ENCODE measurements at places on chromosomes 12 and 14. TPM values are rescaled to one million over a fixed set of nuclear protein-coding genes. Genes with fewer than 3 reads are reported as not detected.

Gene ALX1
- under 0.01 TPM for total RNA-seq

Gene SYNJ2BP
- total RNA-seq, result 18.7 TPM

Gene GLIPR1L2
- total RNA-seq, result 0.22 TPM

Gene ASCL1
- total RNA-seq, result not detected

Gene PPP1R36
- 0.40 TPM for total RNA-seq

DNA sequence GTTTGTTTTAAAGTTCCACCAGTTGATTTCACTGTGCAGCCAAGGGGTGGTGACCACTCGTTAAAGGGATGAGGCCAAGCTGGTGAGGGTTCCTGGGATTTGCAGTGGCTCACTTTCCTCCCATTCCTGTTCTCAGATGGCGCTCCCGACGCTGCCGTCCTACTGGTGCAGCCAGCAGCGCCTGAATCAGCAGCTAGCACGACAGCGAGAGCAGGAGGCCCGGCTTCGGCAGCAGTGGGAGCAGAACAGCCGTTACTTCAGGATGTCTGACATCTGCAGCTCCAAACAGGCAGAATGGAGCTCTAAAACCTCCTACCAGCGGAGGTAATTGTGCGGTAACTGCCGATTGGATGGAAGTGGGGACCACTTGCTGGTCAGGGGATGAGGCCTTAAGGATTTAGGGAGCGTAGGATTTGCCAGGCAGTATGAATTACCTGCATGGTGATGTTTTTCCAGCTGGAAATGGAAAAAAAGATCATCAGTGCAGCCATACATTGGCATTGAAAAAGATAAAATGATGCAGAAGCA, 2.9 kb downstream of the TCHP start:
- DNase-seq, result no peak

- DNase-seq, result peak; percentile 60
Observed at GRCh38 chr12:62210422-62210821, 49.8 kb upstream of the USP15 start.

- no peak for DNase-seq
Observed at GRCh38 chr12:104502638-104503037, 45.9 kb downstream of the CHST11 start.

GRCh38 chr12:13970803-13971202, 10.6 kb downstream of the GRIN2B start:
- no peak for DNase-seq

GRCh38 chr12:104426926-104427546, 29.7 kb upstream of the CHST11 start:
- no peak for DNase-seq

DNA sequence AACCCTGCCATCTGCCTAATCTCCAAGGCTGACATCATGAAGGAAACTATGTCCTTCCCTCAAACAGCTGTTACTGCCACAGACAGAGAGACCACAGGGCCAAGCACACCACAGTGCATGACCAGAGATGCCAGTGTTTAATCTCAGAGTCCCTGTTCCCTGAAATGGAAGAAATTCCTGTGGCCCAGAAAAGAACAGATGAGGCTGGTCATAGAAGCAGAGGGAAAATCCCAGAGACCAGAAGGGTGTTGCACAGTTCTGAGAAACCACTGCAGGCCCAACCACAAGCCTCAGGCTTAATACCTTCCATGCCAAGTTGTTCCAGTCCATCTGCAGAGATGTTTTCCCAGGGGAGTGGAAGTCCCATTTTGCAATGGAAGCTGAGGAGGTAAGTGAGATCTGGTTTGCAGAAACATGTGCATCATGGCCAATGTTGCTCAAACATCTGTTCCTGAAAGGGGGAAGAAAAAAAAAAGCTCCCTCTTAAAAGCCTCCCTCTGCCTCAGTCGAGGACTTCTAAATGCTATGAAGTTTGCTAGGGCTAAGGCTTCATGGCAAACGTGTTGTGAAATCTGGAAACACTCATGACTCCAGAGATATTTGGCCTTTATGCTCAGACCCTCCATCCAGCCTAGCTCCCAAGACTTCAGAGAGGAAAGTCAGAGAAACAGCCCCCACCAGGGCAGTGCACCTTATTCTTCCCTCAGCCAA, 98.6 kb downstream of the SCARB1 start:
- DNase-seq, result no peak

GRCh38 chr14:22822016-22822570, 6.9 kb upstream of the SLC7A7 start:
- no peak for DNase-seq

DNA sequence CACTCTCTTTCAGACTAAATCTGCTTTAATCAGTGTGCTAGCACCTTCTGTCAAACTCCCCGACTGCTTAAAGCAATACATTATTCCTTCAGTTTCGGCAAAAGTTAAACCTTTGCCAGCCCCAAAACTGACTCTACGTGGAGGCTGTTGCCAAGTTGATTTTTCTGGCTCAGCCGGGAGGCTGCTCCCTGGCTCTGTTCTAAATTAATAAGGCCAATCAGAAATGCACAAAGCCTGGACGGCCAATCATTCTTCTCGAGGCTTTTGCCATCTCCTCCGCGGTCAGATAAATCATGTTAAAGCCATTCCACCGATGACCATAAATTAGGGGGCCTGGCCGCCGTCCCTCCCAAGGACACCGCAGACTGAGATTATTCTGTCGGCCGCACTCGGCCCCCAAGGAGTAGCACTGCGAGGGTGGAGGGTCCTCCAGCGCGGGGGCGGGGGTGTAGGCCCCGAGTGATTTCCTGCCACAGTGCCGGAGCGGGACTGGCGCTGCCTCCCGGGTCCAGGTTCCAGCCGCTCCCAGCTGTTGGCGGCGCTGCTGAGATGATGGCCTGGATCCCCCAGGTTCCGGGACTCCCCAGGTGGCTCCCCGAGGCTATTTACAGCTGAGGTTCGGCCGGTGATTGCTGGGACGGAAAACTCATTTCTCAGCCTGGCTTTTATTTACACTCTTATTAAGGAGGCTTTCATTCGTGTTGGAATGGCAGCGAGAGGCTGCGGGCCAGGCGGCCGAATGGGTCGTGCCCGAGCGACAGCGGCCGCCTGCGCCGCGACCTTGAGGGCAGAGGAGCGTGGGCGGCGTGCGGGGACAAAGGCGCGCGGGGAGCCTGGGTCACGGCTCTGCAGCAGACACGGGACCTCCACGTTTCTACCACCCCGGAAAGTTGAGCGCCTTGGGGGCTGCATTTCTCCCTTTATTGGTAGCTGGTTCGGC, 165.1 kb downstream of the MON2 start:
- peak; percentile 57 for DNase-seq

DNA sequence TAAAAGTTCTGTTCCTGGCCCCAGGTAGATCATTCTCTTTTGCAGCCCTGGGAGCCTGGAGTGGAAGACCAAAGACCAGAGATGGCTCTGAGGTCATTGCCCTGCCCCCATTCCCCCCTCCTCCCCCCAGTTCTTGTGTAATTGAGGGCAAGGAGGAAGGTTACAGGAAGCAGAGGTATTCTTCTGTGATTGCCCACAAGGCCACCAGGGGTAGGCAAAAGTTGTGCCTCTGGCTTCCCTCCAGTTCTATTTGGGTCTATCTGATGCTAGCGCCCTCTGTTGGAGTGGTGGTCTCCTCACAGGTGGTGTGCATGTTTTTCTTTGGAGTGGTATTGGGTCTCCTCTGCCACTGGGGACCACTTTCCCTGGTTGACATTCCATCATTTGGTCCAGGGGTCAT, 41.2 kb upstream of the CRY1 start:
- DNase-seq, result peak; percentile 7

- DNase-seq, result peak; percentile 82
Observed at GRCh38 chr12:108621161-108621560, 12.5 kb downstream of the SELPLG start.

- DNase-seq, result no peak
Observed at GRCh38 chr14:93548102-93548843, 117.5 kb downstream of the UNC79 start.

DNA sequence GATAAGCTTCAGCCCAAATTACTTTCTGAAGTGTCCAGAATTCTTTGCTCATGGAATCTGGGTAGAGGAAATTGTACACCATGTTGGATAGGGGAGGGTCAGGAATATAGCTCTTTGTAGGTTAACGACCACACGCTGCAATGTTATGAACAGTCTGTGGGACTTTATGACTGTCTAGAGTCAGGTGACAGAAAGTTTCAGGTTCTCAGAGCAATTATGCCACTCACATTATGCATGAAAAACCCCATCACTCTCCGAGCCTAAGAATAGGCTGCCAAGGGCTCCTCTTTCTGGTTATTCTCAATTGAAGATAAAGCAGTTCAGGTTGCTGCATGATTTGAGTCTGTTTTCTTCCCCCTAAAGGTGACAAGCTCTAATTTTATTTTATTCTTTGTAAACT, 430.9 kb downstream of the ATP23 start:
- DNase-seq, result no peak

GRCh38 chr14:53152887-53153701, at the start of gene DDHD1:
Gene DDHD1, minus strand, starts transcription at chr14:53153323. Its CDS starts 225 bp downstream, at chr14:53153098.
- peak; percentile 79 for DNase-seq

All from lung microvascular endothelial cell (primary cell).